ENCODE measurements at places on chromosomes 1 and 21.

- DNase-seq, result no peak
Measured at GRCh38 chr1:214979191-214979590, 103.3 kb upstream of the KCNK2 start.

DNA sequence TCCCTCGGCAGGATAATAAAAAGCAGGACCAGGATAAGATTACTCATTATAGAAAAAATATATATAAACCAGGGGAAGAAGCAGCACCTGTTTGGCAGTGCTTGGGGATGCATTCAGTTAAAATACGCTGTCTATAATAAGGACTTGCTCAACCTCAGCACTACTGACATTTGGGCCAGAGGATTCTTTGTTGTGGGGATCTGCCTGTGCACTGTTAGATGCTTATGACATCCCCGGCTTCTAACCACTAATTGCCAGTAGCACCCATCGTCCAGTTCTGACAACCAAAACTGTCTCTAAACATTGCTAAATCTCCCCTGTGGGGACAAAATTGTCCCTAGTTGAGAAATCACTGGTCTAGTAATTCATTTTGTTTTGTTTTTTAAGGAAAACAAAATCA, 242.1 kb downstream of the SLC45A1 start:
- DNase-seq, result no peak

GRCh38 chr1:59178339-59179187, 118.3 kb upstream of the FGGY start:
- no peak for DNase-seq

DNA sequence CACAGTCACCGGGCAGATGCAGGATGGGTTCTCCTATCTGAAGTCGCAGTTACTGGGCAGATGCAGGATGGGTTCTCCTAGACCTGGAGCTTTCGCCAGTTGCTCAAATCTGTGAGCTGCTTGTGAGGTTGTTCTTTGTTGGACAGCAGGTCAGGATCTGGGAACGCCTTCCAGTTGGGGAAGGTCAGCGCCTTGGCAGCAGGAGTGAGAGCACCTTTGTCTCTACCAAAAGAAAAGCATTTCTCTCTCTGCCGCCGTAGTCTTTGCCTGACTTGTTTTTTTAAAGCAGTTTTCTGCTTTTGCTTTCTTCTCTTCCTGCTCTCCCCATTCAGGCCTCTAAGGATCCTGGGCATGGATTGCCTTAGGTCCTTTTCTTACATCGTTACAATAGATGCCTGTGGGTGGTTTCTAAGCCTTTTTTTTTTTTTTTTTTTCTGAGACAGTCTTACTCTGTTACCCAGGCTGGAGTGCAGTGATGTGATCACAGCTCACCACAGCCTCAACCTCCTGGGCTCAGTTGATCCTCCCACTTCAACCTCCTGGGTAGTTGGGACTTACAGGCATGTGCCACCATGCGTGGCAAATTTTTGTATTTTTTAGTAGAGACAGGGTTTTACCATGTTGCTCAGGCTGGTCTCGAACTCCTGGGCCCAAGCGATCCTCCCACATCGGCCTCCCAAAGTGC, 15.7 kb downstream of the PEX14 start:
- no peak for DNase-seq

- no peak for DNase-seq
Measured at GRCh38 chr1:28395181-28395580, 25.6 kb downstream of the PHACTR4 start.

GRCh38 chr1:145688924-145689323, 18.2 kb downstream of the PDZK1 start:
- no peak for DNase-seq

- DNase-seq, result peak; percentile 98
Measured at GRCh38 chr1:186618401-186619170, 61.6 kb downstream of the PTGS2 start.

- no peak for DNase-seq
Measured at GRCh38 chr1:204885288-204885711, 14.6 kb downstream of the NFASC start.
